ENCODE measurements at places on chromosomes 11 and 22.
A peak's percentile ranks its signal among the peaks of the same experiment; 100 is the strongest.

- no peak for DNase-seq
Observed at GRCh38 chr11:69538854-69539253, 57.4 kb downstream of the LINC01488 start.

- no peak for DNase-seq
Observed at GRCh38 chr11:17260020-17260419, 16.5 kb upstream of the NUCB2 start.

GRCh38 chr11:17596711-17597110 lies 49.7 kb downstream of the OTOG start:
- DNase-seq, result no peak

DNA sequence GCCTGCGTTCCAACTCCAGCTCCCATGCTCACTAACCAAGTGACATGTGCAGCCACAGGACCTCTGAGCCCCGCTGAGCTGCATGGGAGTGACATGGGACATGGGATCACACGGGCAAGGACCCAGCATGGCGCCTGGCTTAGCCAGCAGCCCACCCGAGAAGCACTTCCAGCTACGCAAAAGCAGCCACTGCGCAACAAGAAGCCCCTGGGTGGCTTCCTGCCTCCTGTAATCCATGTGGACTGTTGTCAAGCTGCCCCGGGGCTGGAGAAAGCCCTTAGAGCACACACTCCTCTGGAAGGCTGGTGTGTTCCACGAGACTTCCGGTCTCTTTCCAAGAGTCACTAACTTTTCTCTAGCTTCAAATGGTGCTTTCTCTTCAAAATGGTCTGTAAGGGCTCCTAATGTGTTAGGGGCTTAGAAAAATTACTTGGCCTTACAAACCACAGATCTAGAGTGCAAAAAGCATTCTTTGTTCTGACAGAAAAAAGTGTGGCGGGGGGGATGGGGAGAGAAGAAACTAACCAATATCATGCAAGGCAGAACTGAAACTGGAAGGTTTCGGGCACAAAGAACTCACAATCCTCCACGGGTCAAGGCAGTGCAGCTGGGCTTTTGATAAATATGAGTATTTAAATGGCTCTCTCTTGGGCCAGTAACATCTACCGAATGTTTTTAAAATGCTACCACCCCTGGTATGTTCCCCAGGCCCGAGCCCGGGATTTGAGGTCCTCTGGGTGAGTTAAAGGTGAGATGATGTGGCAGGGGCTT lies 5.5 kb downstream of the C11orf24 start:
- DNase-seq, result no peak

GRCh38 chr11:65555693-65556231 lies 2.4 kb downstream of the LTBP3 start:
- no peak for DNase-seq

- peak; percentile 28 for DNase-seq
Observed at GRCh38 chr11:47179655-47179991, 2.9 kb upstream of the ARFGAP2 start.

- DNase-seq, result no peak
Observed at GRCh38 chr11:102510439-102511135, 20.0 kb downstream of the MMP7 start.

DNA sequence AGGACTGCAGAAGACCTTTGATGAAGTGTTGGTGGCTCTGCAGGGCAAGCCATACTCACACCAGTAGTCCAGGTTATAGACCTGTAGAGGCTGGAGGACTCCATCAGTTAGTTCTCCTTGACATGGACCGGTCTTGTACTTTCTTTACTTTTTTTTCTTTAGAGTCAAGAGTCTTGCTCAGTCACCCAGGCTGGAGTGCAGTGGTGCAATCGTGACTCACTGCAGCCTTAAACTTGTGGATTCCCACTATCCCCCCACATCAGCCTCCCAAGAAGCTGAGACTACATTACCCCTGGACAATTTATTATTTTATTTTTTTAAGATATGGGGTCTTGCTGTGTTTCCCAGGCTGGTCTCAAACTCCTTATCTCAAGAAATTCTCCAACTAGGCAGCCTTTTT lies 49.6 kb upstream of the E2F8 start:
- DNase-seq, result no peak

DNA sequence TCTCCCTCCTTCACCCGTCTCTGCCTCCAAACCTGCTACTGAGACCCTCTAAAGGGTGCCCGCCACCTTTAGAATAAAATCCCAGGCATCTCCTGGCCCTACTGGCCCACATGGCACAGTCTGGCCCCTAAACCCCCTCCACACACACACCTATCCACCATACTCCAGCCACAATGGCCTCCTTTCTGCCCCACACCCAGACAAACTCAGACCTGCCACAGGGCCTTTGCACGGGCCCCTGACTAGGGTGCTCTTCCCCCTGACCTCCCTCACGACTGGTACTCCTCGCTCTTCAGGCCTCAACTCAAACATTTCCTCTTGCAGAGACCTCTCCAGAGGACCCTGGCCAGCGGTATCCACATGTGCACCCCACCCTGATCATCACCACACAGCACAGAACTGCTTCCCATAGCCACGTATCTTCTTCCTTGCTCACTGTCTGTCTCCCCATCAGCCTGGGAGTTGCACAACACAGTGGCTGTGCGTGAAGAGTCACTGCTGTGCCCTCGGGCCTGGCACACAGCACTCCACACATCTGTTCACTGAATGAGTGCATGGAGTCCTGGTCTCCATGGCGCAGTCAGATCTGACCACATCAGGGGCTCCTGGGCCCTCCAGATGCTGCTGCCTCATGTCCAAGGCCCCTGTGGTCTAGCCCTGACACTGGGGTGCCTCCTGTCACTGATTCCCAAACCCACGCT lies 66.2 kb upstream of the TCF20 start:
- no peak for DNase-seq

DNA sequence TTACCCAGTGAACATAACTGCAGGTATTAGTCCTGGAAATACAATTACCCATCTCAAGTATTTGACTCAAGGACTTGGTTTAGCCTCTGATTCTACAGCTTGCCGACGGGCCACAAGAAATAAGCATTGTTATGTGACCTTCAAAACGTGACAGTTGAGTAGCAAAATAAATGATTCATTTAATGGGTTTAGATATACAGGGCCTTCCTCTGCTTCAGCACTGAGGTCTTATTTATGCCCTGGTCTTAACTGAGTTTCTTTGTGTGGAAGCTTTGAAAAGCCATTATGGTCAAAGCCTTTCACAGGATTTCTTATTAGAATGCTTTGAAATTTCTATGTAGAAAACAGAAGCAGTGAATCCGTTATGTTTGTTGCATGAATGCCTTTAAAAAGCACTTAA lies 899.2 kb upstream of the API5 start:
- no peak for DNase-seq

GRCh38 chr22:47994045-47994444 lies 1231.6 kb downstream of the TBC1D22A start:
- no peak for DNase-seq

DNA sequence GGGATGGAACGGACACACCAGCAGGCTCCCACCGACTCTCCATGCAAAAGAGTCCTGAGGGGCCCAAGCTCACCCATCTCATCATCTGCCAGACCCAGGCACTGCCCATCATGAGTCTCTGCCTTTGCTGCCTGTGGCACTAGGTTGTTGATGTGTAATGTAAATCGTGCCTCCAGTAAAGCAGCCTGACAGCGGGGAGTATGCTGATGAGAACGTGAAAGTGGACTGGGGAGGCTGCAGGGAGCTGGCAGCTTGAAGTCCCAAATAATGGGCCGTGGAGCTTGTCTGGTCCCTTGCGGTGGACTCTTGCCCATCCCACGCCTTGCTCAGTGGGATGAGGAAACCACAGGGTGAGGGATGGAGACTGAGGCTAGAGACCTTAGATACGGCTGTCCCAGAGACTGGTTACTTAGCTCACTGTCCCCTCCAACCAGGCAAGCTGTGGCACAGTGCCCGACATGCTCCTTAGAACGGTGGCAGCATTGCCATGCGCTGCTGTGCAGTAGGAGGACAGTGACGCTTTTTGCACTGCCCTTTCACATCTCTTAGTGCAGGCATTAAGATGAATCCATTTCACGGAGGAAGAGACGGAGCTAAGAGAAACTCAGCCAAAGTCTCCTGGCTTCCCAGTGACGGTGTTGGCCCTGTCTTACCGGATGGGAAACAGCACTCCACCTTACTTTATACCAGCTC lies 39.6 kb upstream of the PLET1 start:
- DNase-seq, result no peak

DNA sequence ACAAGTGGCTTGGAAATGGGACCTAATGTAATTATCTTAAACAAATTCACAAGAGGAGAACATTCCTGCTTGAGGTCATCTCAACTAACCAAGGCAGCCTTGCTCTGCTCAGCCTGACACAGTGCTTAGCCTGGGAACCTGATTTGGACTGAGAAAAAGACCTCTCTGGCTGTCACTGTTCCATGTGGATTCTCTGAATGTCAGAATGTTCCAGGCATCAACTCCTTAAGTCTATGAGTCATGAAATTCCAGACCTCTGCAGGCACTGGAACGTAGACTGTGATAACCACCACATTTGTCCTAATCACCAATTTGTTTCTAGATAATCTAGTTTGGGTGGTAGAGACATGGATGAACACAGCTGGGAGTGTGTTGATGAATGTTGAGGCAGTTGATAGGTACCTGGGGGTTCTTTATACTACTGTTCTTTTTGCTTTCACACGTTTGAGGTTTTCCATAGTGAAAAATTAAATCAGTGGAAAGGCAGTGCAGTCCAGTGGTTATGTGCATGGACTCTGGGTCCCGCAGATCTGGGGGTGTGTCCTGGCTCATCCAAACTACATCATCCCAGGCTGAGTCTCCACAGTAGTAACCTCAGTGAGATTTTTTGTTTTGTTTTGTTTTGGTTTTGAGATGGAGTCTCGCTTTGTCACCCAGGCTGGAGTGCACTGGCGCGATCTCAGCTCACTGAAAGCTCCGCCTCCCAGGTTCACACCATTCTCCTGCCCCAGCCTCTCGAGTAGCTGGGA lies 269.6 kb downstream of the MN1 start:
- DNase-seq, result no peak

- DNase-seq, result no peak
Observed at GRCh38 chr11:4161305-4161704, 66.7 kb downstream of the RRM1 start.

DNA sequence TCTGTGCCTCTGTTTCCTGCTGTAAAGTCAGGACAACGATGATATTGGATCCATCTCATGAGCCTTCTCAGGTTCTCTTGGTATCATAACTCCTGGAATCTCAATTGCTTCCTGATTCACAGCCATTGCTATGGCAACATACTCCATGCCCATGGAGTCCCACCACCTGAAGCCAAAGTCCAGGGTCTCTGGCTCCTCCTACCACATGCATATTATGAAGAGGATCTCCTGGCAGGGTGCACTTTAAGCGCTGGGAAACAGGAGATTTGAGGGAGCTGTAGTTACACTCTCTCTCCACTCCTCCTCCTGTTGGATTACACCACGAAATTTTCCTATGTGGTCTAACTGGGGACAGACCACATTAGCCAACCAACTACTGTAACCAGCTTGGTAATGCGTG lies 130.9 kb upstream of the SEZ6L start:
- DNase-seq, result no peak

DNA sequence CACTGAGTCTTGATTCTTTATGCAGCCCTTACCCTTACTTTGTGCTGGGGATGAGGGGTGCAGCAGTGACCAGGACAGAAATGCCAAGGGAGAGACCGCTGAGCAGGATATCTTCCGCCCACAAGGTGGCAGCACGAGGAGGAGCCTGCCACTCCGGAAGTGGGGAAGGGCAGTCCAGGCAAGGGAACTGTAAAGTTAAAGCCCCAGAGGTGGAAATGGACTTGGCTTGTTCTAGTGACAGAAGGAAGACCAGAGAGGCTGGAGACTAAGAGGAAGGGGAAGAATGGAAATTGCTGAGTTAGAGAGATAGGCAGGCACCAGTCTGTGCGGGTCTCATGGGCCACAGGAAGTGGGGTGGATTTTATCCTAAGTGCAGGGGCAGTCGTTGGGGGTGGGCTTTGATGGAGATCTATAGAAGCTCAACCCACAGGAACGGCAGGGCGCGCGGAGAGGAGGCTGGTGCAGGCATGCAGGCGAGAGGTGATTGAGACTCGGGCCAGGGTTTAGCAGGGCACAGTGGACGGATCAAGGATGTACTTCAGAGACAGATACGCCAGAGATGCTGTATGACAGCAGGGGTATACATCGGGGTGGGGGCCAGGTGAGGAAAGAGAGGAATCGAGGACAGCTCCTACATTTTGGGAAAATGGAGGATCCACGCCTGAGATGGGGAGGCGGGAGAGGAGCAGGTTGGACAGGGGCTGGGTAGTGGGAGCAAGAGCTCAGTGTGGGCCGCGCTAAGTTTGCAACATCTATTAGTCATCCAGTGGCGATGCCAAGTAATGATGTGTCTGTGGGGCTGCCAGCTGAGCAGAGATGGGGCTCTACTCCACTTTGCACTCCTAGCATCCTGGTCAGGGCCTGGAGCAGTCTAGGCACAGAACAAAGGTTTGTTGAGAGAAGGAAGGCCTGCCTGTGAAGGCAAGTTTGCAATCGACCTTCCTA lies 3.3 kb upstream of the GRK2 start:
- peak; percentile 72 for DNase-seq

DNA sequence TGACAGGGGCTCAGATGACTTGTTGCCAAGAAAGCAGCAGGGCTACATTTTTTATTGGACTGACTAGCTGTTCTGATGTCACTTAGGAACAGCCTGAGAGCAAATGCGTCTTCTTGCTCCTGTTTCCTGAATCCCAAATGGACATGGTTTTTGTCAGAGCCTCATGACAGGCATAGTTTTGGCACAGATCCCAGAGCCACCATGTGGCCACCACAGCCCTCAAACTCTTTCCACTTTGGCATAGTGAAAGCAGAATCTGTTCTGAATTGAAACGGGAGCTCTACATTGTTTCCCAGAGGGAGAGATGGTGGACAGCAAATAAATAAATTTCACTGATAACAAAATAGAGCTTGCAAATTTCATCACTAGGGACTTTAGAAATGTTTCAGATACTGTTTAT lies 222.2 kb downstream of the C11orf87 start:
- DNase-seq, result no peak

DNA sequence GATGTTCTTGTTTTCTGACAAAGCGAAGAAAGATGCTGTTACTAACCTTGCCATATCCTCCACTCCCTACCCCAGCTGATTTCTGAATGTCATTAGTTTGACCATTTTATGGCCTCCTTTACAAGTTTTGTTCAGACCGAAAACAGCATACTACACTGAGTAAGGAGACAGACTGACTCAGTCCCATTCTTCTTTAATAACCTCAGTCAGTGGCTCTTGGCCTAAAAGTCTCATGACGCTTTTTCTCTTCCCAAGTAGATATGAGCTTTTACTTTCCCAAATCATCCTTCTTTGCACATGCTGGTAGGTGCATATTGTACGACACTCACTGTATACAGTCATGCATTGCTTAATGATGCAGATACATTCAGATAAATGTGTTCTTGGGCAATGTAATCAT lies 8.0 kb upstream of the FIBIN start:
- no peak for DNase-seq

DNA sequence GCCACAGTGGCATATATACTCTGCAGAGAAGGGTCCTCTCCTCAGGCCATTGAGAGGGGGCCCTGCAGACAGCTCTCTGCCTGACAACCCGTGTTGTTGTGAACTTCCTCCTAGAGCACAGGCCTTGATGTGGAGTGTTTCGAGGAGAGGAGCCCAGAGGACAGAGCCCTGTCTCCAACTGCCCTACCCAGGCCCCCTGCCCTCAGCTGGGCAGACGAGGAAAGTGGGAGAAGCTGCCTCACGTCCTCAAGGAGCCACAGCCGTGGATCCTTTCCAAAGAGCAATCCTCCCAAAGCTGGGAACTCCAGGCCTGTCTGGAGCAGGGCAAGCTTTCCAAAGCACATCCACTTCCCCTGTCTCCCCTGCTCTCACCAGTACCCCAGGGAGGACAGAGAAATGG lies 10.7 kb downstream of the LMO1 start:
- no peak for DNase-seq
